ENCODE measurements at places on chromosomes 4 and X.

GRCh38 chr4:17494258-17495190, 17.4 kb downstream of the QDPR start:
- DNase-seq = peak; percentile 95

- no peak for DNase-seq
These were observed 196.6 kb downstream of the EVC2 start for GRCh38 chr4:5511791-5512190.

DNA sequence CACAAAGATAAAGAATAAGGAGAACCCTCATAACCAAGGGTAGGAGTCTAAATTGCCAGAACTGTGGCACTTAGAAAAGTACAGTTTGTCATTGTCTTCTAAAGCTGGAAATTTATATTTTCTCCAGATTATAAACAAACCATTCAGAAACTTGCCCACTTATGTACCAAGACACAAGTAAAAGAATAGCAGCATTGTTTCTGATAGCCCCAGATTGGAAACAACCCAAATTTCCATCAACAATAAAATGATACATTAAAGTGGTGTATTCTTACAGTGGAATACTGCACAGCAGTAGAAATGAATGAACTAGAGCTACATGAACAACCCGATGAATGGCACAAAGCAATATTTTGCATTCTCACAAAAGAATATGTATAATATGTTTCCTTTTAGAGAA, 63.1 kb upstream of the PDHA1 start:
- no peak for DNase-seq

GRCh38 chr4:17170131-17170530, 271.7 kb upstream of the LDB2 start:
- no peak for DNase-seq

- no peak for DNase-seq
These were observed 12.6 kb downstream of the SYN1 start for GRCh38 chrX:47607091-47607490.

DNA sequence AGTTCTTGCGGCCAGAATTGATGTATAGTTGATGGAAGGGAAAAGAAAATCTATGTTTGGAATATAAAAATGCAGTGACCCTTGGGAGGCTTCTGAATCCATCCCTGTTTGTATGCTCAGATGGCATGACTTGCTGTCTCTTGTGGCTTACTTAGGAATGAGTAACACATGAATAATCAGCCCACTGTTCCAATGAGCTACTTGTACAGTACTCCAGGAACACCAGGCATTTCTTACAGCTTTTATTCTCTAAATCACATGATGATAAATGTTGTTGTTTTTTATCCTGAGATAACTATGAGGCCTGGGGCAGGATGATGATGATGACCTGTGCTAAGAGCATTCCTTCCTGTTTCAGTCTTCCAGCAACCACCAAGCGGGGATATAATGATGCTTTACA, 18.9 kb downstream of the TMPRSS11E start:
- DNase-seq = no peak
